Mesothelial cell of epicardium (in vitro differentiated cells): ENCODE measurements at places on chromosomes 5 and 9.
A peak's percentile ranks its signal among the peaks of the same experiment; 100 is the strongest.

DNA sequence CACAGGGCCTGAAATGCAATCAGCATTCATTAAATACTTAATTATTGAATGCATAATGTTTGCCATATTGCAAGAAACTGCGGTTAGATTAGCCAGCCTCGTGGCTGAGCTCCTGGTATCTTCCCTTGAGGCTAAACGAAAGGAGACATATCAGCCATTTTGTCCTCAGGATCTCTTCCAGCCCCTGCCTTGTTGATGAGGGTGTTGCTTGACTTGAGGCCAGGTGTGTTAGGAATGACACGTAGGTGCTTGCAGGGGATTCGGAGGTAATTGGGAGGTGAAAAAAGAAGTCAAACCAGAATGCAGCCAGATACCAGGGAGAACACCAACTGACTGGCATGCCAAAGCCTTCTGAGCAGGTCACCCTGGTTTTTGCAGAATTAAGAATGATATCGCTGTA, 12.5 kb downstream of the SH3RF2 start:
- H3K4me1 ChIP-seq: peaks cover 22% of the 10 kb centered on the region
- no peaks in the 10 kb centered on the region for H3K36me3 ChIP-seq
- H3K27me3 ChIP-seq: peaks cover 13% of the 10 kb centered on the region
- no peak for DNase-seq
- no peak overlapping the region for H3K4me3 ChIP-seq
- H3K27ac ChIP-seq: no peak overlapping the region

GRCh38 chr5:74186356-74187315, 453.9 kb downstream of the ENC1 start:
- H3K27me3 ChIP-seq: no peaks in the 10 kb centered on the region
- DNase-seq: no peak
- peaks cover 51% of the 10 kb centered on the region for H3K4me1 ChIP-seq
- H3K4me3 ChIP-seq: no peak overlapping the region

DNA sequence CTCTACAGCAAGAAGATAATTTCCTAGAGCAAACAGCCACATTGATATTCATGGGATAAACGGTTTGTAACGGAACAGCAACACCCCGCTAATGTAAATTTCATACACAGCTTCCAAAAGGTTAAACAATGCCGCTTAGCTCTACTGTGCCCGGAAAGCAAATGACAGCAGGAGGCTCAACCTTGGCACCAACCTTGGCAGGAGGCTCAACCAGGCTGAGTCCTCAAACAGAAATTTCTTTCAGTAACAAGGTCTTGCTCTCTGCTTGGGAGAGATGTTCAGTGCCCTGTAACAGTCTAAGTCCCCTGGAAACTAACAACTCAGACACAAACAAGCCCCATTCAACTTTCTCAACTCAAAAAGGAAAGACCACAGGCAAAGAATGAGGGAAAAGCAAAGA, 11.1 kb upstream of the PPP1R2B start:
- H3K27me3 ChIP-seq: no peaks in the 10 kb centered on the region
- H3K27ac ChIP-seq: no peak overlapping the region
- DNase-seq: no peak
- no peak overlapping the region for H3K4me3 ChIP-seq
- no peaks in the 10 kb centered on the region for H3K36me3 ChIP-seq
- no peaks in the 10 kb centered on the region for H3K4me1 ChIP-seq

- peak within 1 kb of the TSS; percentile 80 for H3K27ac ChIP-seq
- peaks cover 5% of the 10 kb centered on the region for H3K36me3 ChIP-seq
- no peak for DNase-seq
- peak within 1 kb of the TSS; percentile 78 for H3K4me3 ChIP-seq
- peaks cover 43% of the 10 kb centered on the region for H3K4me1 ChIP-seq
- H3K27me3 ChIP-seq: no peaks in the 10 kb centered on the region
Observed at GRCh38 chr9:93096131-93096802, at the start of gene CARD19. Gene CARD19, plus strand, starts transcription at chr9:93096217. Its CDS starts 129 bp downstream, at chr9:93096346.

- DNase-seq: no peak
- H3K27ac ChIP-seq: no peak overlapping the region
- peaks cover 6% of the 10 kb centered on the region for H3K4me1 ChIP-seq
- no peaks in the 10 kb centered on the region for H3K27me3 ChIP-seq
Observed at GRCh38 chr5:119048246-119048645, 22.6 kb upstream of the DMXL1 start.

DNA sequence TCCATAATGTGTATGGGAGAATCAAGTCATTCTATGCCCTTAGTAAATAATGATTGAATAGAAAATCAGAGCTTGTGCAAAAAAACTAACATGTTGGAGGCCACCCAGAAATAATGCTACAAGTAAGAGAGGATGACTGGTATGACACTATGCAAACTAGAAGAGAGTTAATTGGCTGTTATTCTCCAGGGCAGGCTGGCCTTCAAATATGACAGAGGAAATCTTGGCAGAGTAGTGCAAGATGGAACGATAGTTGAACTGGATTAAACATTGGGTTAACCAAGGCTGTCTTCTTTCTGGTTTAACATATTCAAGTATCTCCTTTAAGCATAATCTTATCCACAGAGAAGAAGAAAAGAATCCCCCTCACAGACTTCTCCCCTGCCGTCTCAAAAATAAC, 196.1 kb downstream of the MPDZ start:
- H3K4me3 ChIP-seq: no peak overlapping the region
- H3K4me1 ChIP-seq: peaks cover 28% of the 10 kb centered on the region
- peaks cover 8% of the 10 kb centered on the region for H3K36me3 ChIP-seq
- H3K27ac ChIP-seq: peak overlapping the region; percentile 71
- DNase-seq: no peak

GRCh38 chr5:63439537-63439936, 522.7 kb downstream of the HTR1A start:
- DNase-seq: no peak
- peaks cover 28% of the 10 kb centered on the region for H3K4me1 ChIP-seq
- H3K4me3 ChIP-seq: no peak overlapping the region
- H3K27me3 ChIP-seq: no peaks in the 10 kb centered on the region
- no peaks in the 10 kb centered on the region for H3K36me3 ChIP-seq
- H3K27ac ChIP-seq: no peak overlapping the region

DNA sequence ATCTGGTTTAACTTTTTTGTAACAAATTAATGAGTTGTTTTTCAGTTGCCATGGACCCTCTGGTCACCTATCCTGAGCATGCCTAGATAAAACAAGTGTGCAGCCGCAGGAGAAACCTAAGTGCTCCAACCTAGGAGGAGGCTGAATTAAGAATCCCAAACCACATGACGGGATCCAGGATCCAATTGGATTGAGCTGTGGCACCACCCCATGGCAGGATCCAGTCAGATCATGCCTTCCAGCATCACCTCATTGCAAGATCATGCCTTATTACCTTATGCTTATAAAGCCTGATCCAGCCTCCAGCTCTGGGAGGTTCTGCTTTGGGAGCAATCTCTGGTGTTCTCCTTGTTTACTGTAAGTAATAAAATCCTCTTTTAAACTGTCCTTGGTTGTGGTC, 662.0 kb downstream of the TLR4 start:
- H3K27me3 ChIP-seq: peaks cover 1% of the 10 kb centered on the region
- no peaks in the 10 kb centered on the region for H3K4me1 ChIP-seq
- no peaks in the 10 kb centered on the region for H3K36me3 ChIP-seq
- DNase-seq: no peak
- no peak overlapping the region for H3K4me3 ChIP-seq

- H3K36me3 ChIP-seq: no peaks in the 10 kb centered on the region
- H3K4me3 ChIP-seq: no peak overlapping the region
- H3K4me1 ChIP-seq: peaks cover 53% of the 10 kb centered on the region
Observed at GRCh38 chr5:93307557-93307956, 273.5 kb downstream of the NR2F1-AS1 start.

GRCh38 chr5:148811756-148812155, 14.7 kb upstream of the ADRB2 start:
- H3K36me3 ChIP-seq: no peaks in the 10 kb centered on the region
- no peak for DNase-seq
- no peak overlapping the region for H3K4me3 ChIP-seq
- H3K27me3 ChIP-seq: no peaks in the 10 kb centered on the region

DNA sequence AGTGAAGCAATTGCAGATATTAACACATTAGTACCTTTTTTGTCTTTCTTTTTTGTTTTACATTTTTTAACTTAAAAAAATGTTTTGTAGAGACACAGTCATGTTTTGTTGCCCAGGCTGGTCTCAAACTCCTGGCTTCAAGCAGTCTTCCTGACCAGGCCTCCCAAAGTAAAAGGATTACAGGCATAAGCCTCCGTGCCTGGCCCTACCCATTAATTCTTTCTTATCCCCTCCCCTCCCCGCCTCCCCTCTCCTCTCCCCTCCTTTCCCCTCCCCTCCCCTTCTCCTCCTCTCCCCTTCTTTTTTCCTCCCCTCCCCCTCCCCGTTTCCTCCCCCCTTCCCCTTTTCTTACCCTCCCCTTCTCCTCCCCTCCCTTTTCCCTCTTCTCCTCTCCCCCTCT, 182.4 kb downstream of the FER start:
- H3K4me3 ChIP-seq: no peak overlapping the region
- peaks cover 24% of the 10 kb centered on the region for H3K36me3 ChIP-seq
- no peak for DNase-seq
- no peak overlapping the region for H3K27ac ChIP-seq
- H3K4me1 ChIP-seq: no peaks in the 10 kb centered on the region
- no peaks in the 10 kb centered on the region for H3K27me3 ChIP-seq

DNA sequence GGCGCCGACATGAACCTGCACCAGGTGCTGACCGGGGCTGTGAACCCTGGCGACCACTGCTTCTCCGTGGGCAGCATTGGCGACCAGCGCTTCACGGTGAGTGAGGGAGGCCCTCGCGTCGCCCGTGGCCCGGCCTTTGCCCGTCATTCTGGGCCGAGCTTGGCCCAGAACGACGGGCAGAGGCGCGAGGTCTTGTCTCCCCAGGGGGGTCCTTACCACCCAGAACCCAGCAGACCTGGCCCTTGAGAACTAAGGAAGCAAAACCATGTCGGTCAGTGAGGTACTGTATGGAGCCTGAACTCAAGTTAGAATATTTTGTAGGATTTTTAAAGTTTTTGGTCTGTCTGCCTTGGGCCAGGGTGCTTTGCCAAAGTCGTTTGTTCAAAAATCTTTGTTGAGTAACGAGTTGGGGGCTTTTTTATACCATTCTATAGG, 691 bp downstream of the DMXL1 start:
- no peaks in the 10 kb centered on the region for H3K27me3 ChIP-seq
- DNase-seq: no peak
- peak overlapping the region; percentile 91 for H3K27ac ChIP-seq
- peak overlapping the region; percentile 96 for H3K4me3 ChIP-seq

GRCh38 chr5:178940569-178941360, at the start of gene ZNF454:
Gene ZNF454, plus strand, starts transcription at chr5:178941198. Its CDS starts 1,594 bp downstream, at chr5:178942792.
- peaks cover 3% of the 10 kb centered on the region for H3K27me3 ChIP-seq
- no peaks in the 10 kb centered on the region for H3K4me1 ChIP-seq

GRCh38 chr5:122941737-122942136, 94.8 kb downstream of the PPIC start:
- H3K36me3 ChIP-seq: peaks cover 21% of the 10 kb centered on the region
- H3K27ac ChIP-seq: no peak overlapping the region
- H3K27me3 ChIP-seq: no peaks in the 10 kb centered on the region
- peaks cover 24% of the 10 kb centered on the region for H3K4me1 ChIP-seq
- no peak overlapping the region for H3K4me3 ChIP-seq

- peaks cover 24% of the 10 kb centered on the region for H3K4me1 ChIP-seq
- peak overlapping the region; percentile 17 for H3K27ac ChIP-seq
- DNase-seq: no peak
- H3K36me3 ChIP-seq: peaks cover 11% of the 10 kb centered on the region
- H3K27me3 ChIP-seq: no peaks in the 10 kb centered on the region
Observed at GRCh38 chr9:112535811-112536210, 49.2 kb downstream of the KIAA1958 start.

GRCh38 chr5:112372543-112372942, 46.5 kb downstream of the EPB41L4A start:
- H3K36me3 ChIP-seq: no peaks in the 10 kb centered on the region
- peaks cover 29% of the 10 kb centered on the region for H3K4me1 ChIP-seq
- no peaks in the 10 kb centered on the region for H3K27me3 ChIP-seq
- no peak overlapping the region for H3K4me3 ChIP-seq

GRCh38 chr9:110011628-110012320, 196.2 kb downstream of the C9orf152 start:
- no peak for DNase-seq
- H3K4me3 ChIP-seq: no peak overlapping the region
- no peak overlapping the region for H3K27ac ChIP-seq
- peaks cover 7% of the 10 kb centered on the region for H3K36me3 ChIP-seq
- peaks cover 8% of the 10 kb centered on the region for H3K4me1 ChIP-seq

DNA sequence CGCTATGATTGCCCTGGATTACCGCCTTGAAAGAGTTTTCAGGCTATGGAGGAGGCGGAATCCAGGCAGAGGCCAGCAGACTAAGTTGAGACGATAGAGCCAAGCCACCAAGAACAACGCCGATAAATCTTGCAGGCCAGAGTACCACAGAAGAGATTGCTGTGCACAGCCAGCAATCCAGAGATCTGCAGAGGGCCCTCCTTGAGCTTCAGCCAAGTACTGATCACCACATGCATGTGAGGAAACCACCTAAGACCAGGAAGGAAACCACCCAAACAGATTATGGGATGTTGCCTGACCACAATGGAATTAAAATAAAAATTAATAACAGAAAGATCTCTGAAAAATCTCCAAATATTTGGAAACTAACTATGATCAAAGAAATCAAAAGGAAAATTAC, 74.9 kb downstream of the GCNT4 start:
- H3K27me3 ChIP-seq: no peaks in the 10 kb centered on the region
- DNase-seq: no peak
- no peak overlapping the region for H3K27ac ChIP-seq
- H3K4me3 ChIP-seq: no peak overlapping the region

GRCh38 chr5:167778228-167778627, 513.2 kb upstream of the WWC1 start:
- H3K27ac ChIP-seq: no peak overlapping the region
- H3K4me3 ChIP-seq: no peak overlapping the region
- no peaks in the 10 kb centered on the region for H3K27me3 ChIP-seq
- DNase-seq: no peak
- no peaks in the 10 kb centered on the region for H3K4me1 ChIP-seq

DNA sequence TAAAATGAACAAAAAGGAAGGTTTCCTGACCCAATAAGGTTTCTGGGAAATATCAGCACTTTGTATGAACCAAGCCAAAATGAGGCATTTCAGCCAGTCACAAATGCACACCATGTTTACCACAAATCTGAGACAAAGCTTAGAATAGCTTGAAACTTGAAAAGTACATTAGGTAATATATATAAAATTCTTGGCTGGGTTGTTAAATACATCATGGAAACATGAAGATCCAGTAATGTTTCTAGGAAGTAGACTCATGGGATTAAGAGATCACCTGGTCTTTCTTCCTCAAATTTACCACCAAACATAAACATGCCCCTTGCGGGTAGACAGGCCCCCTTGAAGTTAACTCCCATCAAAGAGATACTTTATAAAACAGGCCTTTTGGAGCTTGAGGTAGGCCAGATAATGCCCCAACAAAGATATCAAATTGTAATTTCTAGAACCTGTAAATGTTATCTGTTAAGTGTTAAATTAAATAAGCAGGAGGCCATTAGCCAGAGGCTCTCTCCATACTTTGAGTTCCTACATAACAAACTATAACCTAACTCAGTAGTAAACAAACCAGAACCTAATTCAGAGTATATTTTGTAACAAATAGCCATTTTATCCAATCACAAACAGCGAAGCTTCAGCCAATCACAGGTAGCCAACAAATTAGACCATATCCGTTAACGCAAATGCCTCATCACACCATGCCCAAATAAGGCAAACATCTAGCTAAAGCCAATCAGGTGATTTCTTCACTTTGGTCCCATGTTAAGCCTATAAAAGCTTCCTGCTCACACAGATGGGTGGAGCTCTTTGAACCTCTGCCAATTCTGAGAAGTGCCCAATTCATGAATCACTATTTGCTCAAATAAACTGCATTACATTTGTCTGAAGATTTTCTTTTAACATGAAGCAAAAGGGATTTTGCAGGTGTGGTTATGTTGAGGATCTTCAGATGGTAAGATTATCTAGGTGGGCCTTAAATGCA, 127.9 kb upstream of the TARS1 start:
- peaks cover 10% of the 10 kb centered on the region for H3K4me1 ChIP-seq
- no peak for DNase-seq
- no peaks in the 10 kb centered on the region for H3K36me3 ChIP-seq
